ENCODE measurements at places on chromosomes 4 and X.

DNA sequence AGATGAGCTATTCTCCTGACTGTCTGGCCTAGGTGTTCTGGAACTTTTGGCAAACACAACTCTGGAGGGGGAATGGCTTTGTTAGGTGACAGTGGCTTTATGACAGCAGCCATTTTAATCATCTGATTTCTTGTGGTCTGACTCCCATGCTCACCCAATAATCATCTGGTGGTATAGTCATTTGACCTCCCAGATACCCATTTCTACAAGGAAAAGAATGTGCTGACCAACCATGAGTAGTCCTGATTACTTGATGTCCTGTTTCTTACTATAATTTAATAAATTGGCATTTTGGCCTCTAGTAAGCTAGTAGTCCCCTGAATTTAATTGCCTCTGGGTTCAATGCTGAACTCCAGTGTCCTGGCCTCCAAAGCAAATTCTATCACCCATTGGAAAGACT is 109.9 kb upstream of the DUSP21 start:
- DNase-seq: no peak

- DNase-seq: no peak
Observed at GRCh38 chr4:38386005-38386551, 277.9 kb upstream of the KLF3 start.

DNA sequence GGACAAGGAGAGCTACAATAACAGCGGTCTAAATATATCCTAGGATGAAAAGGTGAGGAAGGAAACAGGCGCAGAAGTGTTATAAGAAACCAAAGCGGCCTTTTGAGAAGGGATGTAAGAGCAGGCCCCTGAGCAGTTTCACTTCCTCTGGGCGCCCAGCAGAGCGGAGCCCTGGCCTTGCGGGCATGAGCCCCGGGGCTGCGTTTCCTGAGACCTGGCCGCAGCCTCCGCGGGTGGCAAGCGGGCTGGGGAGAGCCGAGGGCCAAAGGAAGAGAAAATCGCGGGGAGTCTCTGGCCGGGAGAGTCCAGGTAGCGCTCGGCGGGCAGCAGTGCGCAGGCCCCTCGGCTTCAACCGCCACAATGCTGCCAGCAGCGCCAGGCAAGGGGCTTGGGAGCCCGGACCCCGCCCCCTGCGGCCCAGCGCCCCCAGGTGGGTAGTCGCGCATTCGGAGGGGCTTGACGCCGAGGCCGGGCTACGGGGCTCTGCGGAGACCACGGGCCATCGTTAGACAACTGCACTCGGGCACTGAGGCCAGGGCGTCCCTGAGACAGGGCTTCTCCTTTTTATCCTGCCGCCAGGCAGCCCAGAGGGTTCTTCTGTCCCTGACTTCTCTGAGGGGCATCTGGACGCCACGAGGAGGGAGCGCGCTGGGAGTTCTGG is at the start of gene BANK1:
Gene BANK1 (plus strand): TSS at position 210 of the 661 bp plus-strand sequence. CDS start 151 bp downstream, at position 361.
- DNase-seq: peak; percentile 1

DNA sequence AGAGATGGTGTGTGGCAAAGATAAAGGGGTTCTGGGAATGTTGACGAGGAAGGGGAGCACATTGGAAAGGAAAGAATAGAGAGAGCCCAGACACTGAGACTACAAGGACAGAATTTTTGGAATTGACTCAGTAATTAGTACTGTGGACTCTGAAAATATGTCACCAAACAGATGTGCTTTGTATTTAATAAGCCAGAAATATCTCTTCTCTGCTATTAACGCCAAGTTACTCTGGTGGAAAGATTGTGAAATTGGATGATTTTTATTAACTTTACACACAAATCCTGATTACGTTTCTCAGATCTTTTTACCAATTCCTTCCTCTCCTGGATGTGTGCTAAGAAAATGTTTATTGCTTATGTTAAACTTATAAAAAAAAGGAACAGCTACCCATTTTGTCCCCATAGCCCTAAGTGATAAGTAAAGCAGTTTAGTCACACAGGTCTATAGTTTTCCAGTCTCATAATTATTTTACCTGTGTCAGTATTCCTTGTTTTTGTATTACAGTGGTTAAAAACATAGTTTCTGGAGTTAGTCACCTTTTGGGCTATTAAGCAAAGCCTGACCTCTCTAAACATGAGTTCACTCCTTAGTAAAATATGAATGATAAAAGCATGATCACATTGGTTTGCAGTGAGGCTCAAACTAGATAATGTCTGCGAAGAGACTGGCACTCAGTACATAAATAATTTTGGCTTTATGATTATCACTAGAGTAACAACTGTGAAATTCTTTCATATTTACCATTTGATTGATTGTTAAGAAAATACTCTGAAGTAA is 1068.3 kb downstream of the STIM2 start:
- no peak for DNase-seq

DNA sequence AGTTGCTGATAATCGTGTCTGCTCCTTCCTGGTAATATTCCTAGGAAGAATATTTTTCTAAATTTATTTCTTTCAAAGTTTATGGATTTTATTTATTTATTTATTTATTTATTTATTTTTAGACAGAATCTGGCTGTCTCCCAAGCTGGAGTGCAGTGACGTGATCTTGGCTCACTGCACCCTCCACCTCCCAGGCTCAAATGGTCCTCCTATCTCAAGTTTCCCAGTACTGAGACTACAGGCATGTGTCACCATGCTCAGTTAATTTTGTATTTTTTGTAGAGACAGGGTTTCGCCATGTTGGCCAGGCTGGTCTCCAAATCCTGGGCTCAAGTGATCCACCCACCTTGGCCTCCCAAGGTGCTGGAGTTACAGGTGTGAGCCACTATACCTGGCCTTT is 48.9 kb downstream of the PDLIM5 start:
- DNase-seq: no peak

DNA sequence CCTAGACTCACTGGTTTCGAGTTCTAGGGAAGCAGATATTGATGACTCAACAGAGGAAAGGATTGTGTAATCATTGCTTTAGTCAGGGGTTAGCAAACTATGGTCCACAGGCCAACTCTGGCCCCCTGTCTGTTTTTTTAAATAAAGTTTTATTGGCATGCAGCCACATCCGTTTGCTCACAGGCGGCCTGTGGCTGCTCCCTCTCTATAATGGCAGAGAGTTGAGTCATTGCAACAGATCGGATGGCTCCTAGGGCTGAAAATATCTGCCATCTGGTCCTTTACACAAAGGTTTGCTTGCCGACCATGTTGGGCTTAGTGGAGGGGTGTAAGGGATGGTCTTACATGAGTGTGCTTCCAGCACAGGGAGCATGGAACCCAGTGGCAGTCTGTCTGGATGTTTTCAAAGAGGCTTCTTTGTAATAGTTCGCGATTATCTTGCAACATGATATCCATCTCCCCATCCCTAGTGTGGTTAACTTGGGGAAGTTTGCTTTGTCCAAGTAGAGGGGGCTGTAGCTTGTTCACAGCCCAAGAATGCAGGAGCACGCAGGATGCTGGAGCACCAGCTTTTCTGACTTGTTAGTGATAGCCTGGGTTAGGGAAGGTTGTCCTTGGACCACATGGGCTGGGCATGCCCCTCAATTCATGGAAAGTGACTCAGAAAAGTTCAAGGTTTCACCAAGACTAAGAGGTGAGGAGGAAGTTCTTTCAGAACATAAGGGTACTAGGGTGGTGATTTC is 59.3 kb upstream of the CLDN34 start:
- no peak for DNase-seq

- DNase-seq: no peak
Observed at GRCh38 chr4:154686838-154687237, 57.0 kb upstream of the LRAT start.

All from HepG2 (cell line).